ENCODE measurements at places on chromosomes 12 and 14.

DNA sequence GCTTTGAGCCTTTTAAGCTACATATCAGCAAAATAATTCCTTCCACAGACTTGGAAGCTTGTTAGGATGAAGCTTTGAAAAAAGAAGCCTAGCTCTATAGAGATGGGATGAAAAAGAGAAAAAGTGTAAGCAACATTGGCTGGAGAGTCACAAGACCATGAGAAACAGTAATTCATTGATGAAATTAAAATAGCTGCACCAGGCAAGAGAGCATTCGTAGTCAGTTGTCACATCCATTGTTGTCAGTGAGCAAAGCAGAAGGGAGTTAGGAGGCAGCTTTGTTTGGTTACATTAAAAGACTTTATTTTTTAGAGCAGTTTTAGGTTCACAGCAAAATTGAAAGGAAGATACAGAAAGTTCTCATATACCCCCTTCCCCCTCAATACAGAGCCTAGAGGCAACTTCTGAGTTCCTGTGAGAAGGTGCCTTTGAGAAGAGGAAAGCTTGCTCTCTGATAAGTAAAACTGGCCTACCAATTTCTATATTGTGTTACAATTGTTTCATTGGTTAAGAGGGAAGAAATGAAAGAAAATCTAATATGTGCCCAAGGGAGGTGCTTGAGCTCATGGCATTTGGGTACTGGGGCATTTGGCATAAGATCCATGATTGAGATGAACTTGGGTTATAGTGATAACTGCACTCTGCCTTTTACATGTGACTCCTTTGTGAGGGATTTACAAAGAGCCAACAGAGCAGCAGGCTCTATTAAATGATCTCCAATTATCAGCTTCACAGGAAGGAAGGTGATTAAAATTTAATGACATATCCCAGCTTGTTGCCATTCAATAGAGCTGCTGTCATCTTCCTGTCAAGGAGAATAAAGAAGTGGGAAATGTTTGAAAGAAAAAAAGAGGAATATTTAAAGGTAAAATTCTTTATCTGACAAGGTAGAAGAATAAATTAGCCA, 361.3 kb upstream of the TMTC1 start:
- DNase-seq = no peak

GRCh38 chr12:8453021-8453513, 2.7 kb upstream of the CLEC6A start:
- DNase-seq = no peak

DNA sequence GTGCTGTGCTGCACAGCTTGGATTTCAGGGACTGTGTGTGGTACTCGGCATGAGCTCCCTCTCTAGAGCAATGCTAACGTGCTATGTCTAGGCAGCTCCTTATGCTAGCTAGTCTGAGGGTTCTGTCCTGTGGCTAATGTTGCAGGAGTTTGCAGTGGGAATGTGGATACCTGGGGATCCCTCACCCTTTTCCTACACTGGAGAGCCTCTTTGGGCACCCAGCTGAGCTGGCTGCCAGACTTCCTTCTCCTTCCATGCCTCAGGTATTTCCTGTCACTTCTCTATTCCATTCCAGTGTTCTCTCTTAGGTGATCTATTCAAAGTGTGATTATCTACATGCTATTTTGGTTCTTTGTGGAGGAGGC, 64.9 kb downstream of the FBXO33 start:
- peak; percentile 33 for DNase-seq

DNA sequence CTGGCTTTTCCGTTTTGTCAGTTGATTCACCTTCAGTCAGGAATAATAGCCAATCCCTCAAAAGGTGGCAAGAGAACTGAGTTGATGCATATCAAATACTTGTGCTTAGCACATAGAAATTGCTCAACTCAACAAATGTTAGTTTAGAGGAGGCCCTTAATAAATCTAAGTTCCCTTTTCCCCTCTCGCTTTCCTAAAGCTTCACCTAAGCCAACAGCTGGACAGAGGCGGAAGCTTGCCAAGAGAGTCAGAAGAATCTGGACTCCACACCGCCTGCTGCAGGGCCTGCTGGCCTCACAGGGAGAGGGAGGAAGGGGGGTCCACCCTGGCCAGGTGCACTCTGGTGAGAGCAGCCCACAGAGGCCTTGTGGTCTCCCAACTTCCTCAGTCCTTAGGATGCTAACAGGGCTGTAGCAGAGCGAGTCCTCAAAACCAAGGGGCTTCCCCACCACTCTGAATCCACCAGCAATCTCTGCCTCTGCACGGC, 213.1 kb downstream of the CHST11 start:
- DNase-seq = no peak

DNA sequence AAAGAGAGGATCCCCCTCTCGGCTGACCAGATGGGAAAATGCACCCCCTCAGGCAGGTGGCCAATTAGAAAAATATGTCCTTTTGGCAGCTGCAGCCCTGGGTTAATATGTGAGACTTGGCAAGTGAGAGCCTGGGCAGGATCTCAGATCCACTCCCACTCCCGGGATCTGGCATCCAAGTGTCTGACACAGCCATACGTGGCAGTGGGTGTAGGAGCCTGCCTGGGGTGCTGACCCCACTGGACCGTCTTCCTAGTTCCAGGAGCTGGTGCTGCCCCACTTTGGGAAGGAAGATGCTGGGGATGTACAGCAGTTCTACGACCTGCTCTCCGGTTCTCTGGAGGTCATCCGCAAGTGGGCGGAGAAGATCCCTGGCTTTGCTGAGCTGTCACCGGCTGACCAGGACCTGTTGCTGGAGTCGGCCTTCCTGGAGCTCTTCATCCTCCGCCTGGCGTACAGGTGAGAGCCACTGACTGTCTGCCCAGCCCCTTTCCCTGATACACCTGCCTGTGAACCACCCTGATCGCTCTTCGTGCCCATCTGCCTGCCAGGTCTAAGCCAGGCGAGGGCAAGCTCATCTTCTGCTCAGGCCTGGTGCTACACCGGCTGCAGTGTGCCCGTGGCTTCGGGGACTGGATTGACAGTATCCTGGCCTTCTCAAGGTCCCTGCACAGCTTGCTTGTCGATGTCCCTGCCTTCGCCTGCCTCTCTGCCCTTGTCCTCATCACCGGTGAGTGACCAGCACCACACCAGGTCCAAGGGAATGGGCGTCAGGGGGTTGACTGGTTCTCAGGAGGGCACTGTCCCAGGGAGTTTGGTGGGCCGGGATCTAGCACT, 5.8 kb downstream of the NR4A1 start:
- no peak for DNase-seq

DNA sequence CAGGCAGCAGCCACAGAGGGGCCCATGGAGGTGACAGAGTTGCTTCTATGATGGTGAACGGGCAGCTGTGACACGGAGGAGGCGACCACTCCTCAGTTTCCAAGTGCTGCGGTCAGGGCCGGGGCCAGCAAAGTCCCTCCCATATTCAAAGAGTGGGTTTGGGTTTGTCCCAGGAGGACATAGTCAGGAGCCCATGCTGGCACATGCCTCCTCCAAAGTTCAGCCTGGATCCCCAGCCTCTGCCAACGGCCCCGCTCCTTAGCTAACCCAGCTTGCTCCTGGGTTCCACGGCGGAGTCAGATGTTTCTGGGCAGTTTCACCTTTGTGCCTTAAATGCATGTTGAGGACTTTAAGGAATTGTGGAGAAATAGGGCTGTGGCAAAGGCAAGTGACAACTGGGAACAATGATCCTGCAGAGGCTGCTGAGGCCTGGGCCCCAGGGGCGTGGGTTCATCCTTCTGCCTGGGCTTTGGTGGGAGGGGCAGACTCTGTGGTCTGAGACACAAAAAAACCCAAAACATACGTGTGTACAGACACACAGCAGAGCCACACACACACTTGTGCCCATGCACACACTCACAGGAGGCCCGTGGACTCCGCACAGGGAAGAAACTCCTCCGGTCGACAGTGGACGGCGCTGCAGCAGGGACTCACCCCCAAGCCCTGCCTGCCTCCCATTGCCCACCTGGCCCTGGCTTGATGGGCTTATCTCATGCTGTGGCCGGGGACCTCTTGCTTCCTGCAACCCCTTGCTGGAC, 399.4 kb downstream of the TMEM121 start:
- no peak for DNase-seq

GRCh38 chr12:98845957-98846356, 200.9 kb downstream of the APAF1 start:
- no peak for DNase-seq

Data from NCI-H69 (cell line).